ENCODE measurements at places on chromosomes 7 and 10.

GRCh38 chr10:85105614-85106255, 777.3 kb downstream of the CCSER2 start:
- DNase-seq: no peak

DNA sequence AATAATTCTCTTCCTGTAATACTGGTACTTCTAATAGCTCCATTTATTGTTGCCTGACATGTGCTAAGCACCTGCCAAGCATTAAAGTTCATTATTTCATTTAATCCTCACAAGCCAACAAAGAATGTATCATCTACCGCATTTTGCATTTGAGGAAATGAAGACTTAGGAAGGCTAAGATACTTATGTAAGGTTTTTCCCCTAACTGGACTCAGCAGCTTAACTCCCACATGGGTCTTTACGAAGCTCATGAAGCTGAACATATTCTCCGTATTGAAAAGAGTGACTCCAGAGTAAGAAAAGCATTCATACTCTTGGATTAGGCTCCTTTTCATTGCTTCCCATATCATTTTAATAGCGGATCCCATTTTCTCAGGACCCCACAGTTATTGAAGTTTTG, 155.7 kb upstream of the TMEM72 start:
- peak; percentile 27 for DNase-seq

GRCh38 chr7:6359734-6360133, 87.3 kb upstream of the CYTH3 start:
- peak; percentile 75 for DNase-seq

GRCh38 chr10:44684661-44685060, 226.5 kb upstream of the TMEM72 start:
- DNase-seq: no peak

- DNase-seq: no peak
These were observed 930 bp downstream of the GARIN1A start for GRCh38 chr7:128672927-128673517.

DNA sequence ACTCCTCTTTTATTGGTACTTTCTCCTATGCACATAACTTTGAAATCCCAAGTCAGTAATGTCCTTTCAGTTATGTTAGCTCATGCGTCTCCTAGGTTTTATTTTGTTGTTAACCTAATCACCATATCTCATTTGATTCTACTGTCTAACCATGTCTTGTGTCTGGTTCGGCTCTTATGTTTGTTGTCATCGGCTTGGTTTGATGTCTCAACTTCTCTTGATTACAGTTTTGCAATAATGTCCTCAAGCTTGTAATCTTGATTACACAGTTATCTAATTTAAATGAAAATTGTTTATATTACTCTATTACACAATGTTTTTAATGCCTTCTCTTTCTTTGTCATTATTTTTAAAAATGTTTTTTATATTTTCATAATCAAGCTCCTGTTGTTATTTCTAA, 35.9 kb upstream of the SEMA3A start:
- DNase-seq: no peak

DNA sequence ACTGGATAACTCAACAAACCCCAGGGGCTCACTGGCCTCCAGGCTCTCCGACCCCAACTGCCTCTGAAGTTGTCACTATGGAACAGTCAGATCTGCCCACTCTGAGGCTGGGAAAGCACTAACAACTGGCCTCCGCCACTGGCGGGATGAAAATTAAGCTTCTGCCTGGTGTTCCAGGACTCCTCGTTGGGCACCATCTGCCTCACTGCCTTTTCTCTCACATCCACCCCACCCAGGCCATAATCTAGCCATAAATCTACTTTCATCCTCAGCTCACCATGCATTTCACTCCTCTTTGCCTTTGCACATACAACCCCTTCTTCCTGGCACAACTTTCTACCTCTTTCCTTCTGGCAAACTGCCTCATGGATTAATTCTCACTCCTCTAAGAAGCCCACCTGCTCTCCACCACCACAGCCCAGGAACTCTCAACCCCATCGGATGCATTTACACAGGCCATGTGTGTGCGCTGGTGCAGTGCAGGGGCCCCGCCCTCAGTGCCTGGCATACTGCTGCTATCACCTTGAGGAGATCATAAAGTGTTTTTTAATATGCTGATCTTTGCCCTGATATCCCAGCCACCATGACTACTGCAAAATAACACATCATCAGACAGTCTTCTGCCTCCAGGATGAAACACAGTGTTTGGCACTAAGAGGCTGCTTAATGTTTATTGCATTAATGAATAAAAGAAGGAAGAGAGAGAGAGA, 4.0 kb downstream of the CDHR1 start:
- no peak for DNase-seq

- peak; percentile 74 for DNase-seq
These were observed 119.9 kb downstream of the TFEC start for GRCh38 chr7:115910541-115911164.

GRCh38 chr7:19099924-19100323, 17.5 kb downstream of the TWIST1 start:
- no peak for DNase-seq

- DNase-seq: peak; percentile 47
These were observed at the start of gene JMJD1C for GRCh38 chr10:63465293-63466143. TSS of gene JMJD1C (minus strand) at chr10:63465977. CDS start at chr10:63465662, 315 bp downstream.

DNA sequence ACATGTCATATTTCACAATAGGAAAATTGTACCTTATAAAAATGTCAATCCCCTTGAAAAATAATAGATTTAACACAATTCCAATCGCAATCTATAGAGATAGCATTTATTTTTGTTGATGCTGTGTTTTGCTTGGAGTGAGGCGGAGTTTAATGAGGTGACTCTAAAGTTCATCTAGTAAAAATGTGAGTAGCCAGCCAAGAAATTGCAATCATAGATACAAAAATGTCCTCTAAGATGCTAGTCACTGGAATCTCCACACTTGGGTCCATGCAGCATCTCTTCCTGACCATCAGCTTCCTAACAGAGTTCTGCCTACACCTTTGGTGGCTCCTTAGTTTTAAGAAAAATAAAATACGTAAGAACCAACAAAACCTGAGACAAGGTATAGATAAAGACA, 44.9 kb downstream of the GLI3 start:
- DNase-seq: no peak

DNA sequence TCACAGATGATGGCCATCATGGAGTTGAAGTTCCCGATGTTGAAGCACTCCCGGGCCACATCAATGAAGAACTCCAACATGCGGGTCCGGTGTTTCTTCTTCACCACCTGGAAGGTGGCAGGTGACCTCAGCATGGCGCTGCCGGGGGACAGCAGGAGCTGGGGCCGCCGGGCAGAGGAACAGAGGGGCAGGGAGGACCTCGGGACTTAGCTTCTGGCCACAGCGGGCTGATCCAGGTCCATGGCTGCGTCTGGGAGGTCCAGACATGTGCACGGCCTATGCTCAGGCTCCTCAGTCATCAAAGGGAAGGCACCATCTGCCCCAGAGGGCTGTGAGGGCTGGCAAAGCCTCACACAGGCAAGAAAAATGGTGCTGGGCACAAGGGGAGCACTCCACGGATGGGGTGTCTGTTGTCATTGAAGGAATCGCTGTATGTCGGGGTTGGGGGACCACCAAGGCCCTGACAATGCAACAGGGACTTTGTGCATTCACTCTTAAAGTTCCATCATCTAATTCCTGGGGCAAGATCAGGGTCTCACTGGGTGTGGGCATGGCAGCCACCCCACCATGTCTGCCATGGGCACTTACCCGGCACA, 60.9 kb downstream of the CSGALNACT2 start:
- no peak for DNase-seq

DNA sequence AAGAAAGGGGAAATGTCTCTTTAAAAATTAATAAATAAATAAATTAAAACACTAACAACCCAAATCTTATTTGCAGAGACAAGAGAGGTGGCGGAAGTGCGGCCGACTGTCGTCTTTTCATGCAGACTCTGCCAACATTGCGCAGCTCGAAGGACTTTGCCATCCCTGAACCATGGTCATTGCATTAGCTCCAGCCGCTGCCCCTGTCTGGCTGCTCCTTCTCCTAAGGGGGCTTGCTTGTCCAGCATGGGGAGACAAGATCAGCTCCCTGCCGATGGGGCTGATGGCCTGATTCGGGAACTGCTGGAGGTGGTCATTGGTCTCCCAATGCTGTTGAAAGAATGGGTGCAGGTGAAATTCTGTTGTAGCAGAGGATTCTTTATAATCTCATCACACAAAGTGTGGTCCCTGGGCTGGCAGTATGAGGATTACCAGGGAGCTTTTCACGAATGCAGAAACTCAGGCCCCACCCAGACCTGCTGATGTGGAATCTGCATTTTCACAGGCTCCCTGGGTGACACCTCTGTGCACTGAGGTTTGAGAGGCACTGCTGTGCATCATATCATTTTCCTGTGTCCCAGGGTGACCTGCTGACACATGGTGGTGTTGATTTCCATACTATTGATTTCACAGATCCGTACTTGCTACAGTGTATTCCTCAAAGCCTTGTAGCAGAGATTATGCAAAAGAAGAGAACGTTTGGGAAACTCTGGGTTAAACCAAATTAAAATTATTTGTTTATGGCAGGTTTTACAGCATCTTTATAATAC, 172.4 kb upstream of the ZMIZ1 start:
- no peak for DNase-seq

DNA sequence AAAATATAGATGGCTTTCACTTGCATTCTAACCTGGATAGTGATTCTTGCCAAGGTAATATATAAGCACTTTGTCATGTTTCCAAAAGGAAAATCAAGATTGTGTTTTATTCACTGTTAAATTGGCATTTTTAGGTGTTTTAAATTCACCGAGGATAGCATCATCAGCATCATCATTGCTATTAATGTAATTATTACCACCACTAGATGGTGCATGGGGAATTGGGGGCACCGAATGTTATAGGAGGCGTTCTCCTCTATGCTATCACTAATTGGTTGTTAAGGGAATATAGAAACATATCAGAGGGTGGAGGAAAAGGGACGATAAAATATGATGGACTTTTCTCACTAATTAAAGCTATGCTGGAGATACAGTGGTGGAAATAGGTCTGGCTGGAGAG, 95.5 kb downstream of the CELF2 start:
- DNase-seq: no peak

DNA sequence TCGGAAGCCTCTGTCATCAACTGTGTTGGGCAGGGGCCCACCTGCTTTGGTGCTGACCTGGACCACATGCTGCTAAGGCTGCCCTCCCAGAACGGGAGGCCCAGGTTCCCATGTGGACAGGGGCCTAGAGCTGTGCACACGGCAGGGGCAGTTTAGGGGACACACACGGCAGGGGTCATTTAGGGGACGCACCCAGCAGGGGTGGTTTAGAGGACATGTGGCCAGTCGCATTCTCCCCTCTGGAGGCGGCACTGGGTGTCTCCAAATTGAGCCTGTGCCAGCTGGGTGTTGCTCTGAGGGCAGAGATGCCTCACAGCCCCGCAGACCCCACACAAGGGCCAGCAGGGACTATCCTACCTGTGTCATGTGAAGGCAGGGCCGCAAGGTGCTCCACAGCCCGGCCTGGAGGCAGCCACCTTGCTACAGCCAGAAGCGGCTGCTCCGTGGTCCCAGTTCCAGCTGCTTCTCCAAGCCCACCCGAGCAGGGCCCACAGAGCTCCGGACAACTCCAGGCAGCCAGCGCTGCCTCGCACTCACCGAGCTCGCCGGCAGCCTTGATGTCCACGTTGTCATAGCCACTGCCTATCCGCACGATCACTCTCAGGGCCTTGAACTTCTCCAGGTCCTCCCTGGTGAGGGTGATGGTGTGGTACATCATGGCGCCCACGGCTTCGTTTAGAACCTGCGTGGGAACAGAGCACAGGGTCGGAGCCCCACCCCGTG, 60.7 kb downstream of the ZRANB1 start:
- no peak for DNase-seq

DNA sequence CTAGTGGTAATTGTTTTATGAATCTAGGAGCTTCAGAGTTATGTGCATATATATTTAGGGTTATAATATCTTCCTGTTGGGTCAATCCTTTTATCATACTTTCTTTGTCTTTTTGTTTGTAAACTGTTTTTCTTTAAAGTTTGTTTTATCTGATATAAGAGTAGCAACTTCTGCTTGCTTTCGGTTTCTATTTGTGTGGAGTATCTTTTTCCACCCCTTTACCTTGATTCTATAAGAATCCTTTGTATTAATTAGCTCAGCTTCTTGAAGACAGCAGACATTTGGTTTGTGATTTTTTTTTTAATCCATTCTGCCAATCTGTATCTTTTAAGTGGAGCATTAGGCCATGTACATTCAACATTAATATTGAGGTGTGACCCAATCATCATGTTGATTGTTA, 9.3 kb downstream of the CASP7 start:
- DNase-seq: no peak

DNA sequence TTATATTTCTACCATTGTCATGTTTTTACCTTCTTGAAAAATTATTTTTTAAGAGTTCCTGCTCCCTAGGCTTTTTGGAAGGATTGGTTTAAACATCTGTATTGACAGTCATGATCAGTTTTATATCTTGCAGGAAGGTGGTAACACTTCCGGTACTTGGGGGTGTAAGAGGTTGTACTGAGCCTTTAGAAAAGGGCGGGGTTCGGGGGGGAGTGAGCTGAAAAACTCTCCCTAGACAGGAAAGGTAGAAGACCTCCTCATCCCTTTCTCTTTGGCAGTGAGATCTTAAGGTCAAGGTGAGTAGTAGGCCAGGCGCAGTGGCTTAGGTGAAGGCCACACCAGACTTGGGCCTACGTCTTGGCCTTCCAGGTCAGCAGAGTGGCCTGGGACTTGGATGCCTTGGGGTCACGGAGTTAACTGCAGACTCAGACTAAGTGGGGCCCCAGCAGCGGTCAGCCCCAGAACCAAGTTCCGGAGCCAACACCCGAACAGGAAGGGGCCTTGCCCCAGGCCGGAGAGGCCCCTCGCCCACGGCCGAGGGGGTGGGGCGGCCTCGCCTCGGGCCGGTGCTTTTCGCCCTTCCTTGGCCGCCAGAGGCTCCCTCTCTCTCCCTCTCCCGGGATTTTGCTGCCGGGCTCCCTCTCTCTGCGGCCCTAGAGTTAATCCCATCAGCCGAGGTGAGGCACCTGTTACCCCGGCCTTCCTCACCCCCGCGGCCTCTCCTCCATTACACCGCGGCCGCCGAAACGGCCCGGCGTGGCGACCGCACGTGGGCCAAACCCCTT, at the start of gene PPP1R9A:
TSS of gene PPP1R9A (plus strand) at position 569 of the 785 bp plus-strand sequence. CDS start 2,520 bp downstream, outside the sequence.
- DNase-seq: no peak

DNA sequence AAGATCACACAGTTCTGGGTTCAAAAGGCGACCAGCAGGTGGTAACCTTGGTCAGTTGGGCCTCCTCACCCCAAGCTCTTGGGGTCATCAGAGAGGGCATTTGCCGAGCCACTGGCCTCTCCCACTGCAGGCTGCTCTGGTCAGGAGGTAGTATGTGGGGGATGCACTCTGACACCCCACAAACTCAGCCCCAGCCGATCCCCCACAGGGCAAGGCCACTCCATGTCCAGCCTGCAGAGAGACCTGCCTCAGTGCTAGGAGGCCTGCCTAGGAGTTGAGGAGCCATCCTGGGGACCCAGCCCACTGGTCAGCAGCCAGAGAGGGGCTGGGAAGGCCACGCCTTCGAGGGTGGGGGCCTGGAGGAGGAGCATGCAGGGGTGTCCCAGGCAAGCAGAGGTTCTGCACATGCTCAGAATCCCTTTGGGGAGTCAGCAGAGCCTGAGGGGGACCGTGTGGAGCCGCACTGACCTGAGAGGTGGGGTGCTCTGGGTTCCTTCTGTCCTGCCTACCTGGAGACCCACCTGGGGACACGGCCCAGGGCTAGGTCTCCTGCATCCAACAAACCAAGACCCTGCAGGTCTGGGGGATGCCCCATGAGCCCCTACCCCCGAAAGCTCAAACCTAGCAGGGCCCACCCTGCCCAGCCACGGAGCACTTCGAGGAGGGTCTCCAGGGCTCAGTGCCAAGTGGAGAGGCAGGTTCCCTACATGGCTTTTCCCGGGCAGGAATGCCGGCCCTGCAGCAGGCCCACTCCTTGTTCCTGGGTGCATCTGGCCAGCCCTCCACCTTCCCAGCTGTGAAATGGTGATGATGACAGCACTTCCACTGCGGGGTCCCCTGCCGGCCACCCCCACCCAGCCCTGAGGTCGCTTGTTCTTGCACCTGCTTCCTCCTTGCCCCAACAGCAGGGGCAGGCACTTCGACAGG, 58.5 kb downstream of the RASGEF1A start:
- no peak for DNase-seq
